ENCODE measurements at places on chromosomes 7 and 10.

- DNase-seq, result no peak
These were observed 54.1 kb downstream of the HK1 start for GRCh38 chr10:69332278-69333010.

- no peak for DNase-seq
These were observed 42.8 kb upstream of the FIGNL1 start for GRCh38 chr7:50492770-50493519.

DNA sequence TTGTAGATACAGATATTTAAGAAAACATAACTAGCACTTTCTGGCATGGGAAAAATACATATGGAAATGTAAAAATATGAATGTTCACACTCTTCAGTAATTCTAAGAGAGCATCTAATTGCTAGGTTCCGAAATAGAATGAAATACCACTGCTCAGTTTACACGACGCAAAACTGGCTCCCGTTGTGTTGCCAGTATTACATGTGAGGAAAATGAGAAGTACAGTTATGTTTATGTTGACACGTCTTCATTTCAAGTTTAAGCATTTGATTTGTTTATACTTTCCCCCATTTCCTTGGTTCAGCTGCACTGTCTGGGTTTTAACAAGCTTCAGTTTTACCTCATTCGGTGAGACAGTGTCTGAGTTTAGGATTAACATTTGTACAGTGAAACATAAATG is 275.8 kb upstream of the SEMA3D start:
- DNase-seq, result no peak

DNA sequence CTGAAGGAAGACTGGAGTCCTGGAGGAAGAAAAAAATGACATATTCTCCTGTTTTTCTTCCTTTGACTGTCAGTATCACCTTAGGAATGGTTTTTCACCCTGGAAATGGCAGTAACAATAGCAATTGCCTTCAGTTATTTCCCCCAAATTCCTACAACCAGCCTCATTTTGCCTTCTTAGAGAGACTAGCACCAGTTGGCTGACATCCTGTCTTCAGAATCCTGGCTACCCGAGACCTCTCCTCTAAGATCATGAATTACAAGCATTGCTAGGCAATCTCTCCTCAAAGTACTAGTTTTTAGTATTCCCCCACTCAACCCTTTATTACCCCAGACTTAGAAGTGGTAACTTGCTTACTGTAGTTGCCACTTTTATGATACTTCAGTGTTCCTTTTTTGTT is 53.4 kb downstream of the TAS2R16 start:
- no peak for DNase-seq

- DNase-seq, result no peak
These were observed 101.0 kb downstream of the MYL10 start for GRCh38 chr7:101527844-101528667.

GRCh38 chr7:28151965-28152364 is 28.6 kb downstream of the JAZF1 start:
- no peak for DNase-seq

DNA sequence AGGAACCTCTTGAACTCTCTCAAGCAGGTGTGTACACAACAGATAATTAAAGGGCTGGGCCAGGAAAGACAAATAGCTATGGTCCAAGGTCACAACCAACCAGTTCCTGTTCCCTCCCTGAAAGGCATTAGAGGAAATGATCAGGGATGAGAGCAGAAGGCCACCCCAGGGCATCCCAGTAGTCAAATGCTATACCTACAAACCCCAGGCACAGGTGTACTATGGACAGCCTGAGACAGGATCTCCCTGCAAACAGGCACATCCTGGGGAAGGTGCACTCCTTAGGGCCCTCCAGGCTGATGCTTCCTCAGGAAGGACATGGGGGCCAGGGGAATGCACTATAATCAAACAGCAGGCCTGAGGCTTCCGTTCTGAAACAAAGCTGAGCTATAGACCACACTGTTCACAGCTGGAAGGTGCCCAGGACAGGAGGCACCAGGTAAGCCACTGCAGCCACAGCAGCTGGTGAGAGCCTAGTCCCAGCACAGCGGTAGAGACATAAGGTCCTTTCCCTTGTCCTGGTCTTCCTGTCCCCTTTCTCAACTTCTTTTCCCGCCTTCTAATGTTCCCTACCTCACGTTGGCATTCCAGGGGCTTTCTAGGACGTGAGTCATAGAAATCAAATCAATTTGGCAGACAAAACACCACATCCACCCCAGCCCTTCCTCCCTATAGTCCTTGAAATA is 13.3 kb downstream of the PARP12 start:
- no peak for DNase-seq

- no peak for DNase-seq
These were observed 644.5 kb upstream of the GALNT17 start for GRCh38 chr7:70487428-70487827.

DNA sequence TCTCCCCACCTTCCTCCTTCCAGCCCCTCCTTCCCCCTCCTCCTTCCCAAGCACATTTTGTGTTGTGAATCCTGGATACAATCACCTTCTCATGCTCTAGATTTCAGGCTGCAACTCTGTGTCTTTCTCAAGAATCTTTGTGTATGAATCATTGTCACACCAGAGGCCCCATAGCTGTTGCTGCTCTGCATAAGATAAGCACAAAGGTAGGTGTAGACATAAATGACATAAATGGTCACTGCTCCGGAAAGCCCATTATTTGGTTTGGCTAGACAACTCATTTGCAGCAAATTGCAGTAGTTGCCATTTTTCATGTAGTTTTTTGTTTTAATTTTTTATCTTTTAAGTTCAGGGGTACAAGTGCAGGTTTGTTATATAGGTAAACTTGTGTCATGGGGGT is 216.3 kb upstream of the NRP1 start:
- DNase-seq, result no peak

DNA sequence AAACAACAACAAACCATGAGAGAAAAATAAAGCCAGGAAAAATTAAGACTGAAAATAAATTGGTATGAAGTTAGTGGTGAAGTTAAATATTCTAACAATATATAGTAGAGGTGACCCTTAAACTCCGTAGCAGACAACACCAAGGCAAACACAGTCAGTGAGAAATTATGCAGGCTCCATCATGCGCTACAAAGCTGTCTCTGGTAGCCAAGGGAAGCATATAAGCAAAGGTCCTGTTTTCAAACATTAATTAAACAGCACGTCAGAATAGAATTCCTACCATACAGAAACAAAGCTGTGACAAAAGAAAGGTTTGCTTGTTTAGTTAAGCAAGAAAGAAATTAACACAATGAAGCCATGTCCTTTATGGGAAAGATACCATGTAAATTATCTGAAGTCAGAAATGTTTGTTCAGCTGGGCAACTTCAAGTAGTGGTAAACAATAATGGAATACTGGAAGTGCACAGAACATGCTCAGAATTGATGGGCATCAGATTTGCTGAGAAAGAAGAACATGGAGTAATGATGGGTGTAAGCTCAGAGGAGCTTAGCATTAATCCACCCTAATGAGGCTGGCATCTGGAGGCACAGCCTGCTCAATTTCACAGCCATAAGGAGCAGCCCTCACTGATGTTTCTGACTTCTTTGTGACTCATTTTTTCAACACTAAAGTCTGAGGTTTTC is 75.7 kb downstream of the IGF2BP3 start:
- peak; percentile 27 for DNase-seq

DNA sequence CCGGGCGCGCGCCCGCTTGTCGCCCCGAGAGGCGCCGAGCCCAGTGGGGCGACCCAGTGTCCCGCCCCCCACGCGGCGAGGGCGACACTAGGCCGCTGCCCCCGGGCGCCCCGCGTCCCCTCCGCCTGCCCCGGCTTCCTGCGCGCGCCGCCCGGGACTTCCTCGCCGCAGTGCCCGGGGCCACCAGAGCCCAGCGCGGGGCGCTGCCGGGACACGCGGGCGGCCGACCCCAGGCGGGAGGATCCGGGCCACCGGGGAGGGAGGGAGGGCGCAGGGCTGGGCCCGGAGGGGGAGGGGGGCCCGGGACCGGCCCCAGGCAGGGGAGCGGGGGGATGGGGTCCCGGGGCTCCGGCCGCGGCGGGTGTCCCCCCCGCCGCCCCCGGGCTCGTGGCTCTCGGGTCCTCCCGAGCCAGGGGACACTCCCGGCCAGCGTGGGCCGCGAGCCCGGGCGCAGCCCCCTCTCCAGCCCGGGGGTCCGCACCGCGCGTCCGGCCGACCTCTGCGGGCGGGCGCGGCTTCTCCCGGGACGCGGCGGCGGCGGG is 435 bp upstream of the PWWP2B start:
- DNase-seq, result no peak

GRCh38 chr7:108455551-108455997 is 662 bp downstream of the NRCAM start:
- no peak for DNase-seq

DNA sequence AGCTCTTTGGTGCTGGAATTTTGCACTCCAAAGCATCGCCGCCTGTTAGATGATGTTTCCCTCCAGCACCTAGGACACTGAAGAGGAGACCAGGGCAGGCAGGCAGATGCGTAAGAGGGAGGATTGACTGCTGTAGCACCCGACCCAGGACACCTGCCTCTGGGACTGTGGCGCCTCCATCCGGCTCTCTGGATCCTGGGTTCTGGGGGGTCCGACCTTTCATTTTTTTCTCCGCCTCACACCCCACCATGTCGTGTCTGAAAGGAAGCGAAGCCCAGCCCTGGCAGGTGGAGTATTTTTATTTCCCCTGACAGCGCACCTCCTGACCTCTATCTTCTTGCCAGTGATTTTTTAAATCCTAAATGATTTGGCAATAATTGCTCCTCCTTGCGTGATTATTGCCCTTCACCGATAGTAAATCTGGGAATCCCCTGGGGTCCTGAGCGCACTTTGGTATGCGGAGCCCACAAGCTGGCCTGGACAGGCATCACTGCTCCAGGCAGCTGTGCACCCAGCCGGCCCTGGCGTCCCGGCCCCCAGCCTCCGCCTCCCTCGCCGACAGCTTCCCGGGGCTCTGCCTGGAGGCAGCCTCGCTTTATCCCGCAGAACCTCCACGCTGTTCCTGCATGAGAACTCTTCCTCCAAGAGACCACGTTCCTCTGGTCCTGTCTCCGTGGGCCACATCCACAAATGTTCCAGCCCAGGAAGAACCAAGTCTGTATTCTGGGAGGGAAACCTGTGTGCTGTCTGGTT is 48.4 kb downstream of the LHPP start:
- DNase-seq, result no peak

DNA sequence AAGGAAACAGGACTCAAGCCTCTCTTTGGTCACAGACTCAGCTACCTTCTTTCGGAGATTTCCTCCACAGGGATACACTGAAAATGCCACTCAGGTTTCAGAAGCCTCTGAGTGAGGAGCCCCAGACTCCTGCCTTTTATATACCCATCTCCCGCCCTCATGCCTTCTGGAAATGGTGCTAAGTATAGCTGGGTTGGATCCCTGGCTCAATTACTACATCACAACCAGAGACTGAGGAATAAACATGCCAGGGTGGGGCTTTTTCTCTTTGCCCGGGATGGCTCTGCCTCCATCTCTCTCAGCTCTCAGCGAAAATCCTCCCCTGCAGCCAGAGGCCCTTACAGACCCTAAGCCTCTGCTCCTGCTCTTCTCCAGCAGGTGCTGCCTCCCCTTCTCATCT is 299.5 kb downstream of the KCNMA1 start:
- no peak for DNase-seq

GRCh38 chr10:88120599-88121333 is 257.3 kb downstream of the PTEN start:
- no peak for DNase-seq

GRCh38 chr10:2529945-2530344 is 537.4 kb upstream of the PFKP start:
- no peak for DNase-seq

DNA sequence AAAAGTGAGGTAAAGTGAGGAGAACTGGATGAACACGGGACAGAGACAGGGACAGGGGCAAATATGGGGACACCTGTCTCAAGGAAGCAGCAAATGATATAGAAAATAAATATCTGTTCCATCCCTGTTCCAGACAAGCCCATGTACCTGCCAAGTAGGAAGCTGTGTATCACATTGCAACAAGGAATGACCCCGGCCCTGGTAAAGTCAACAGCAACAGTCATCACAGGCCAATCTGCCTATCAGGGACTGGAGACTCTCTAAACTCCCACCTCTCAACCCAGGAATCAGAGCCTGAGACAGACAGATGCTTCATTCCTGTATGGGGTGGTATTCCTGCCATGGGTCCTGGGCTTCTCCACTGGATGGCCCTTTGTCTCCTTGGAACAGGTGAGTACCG is 156.6 kb upstream of the PRSS1 start:
- no peak for DNase-seq

All from retina (tissue), 1 donor.